ENCODE measurements at places on chromosomes 2 and 18. TPM values are rescaled to one million over a fixed set of nuclear protein-coding genes. Genes with fewer than 3 reads are reported as not detected.

The HOXD12 gene
- not detected for total RNA-seq

The PTPRN gene
- total RNA-seq: not detected

The SLC40A1 gene
- 54.8 TPM for total RNA-seq

The EMX1 gene
- total RNA-seq: not detected

The TMEM182 gene
- 79.4 TPM for total RNA-seq

The MROH2A gene
- total RNA-seq: not detected

The ZC3H15 gene
- 29.2 TPM for total RNA-seq

The RFX8 gene
- not detected for total RNA-seq

The DRC1 gene
- total RNA-seq: not detected

The TWIST2 gene
- 5.1 TPM for total RNA-seq

The CERKL gene
- total RNA-seq: not detected

Data from heart left ventricle (tissue), 16 donors.